ENCODE measurements at places on chromosomes 11 and 22.

DNA sequence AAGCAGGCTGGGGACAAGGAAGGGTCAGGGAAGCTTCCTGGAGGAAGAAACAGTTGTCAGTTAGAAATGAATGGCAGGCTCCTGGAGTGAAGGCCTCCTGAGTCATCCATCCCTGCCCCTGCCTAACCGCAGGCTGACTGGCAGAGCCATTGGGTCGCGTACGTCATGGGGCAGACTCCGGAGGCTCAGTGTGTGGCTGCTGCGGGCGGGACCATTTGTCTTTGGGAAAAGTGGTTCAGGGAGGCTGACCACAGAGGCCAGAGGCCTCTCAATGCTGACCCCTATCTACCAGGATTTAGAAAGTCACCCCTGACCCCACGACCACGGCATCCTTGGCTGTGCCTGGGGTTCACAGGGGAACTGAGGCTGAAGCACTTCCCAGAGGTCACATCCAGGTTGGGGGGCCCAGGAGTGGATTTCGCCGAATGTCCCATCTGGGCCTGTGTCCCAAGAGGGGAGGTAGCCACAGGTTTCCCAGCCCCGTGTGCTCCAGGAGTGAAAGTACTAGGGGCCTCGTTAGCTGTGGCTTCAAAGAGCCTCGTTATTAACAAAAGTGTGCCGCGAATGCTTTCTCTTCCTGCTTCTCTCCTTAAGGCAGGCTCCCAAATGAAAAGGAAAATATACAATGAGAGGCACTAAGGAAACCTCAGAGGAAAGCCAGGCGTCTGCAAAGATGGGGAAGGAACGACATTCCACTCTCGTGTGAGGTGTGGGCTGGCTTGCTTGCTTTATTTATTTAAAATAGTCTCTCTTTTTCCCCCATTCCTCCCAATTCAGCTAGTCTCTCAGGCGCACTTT, 58.9 kb downstream of the FLRT1 start:
- DNase-seq = no peak

GRCh38 chr11:95241681-95242081, 10.7 kb upstream of the SESN3 start:
- no peak for DNase-seq

GRCh38 chr11:803770-804598, 1.0 kb downstream of the PIDD1 start:
- DNase-seq = no peak

GRCh38 chr11:27429761-27430393, 42.7 kb downstream of the LGR4 start:
- DNase-seq = no peak

GRCh38 chr11:61545341-61545740, 35.5 kb downstream of the SYT7 start:
- DNase-seq = no peak

DNA sequence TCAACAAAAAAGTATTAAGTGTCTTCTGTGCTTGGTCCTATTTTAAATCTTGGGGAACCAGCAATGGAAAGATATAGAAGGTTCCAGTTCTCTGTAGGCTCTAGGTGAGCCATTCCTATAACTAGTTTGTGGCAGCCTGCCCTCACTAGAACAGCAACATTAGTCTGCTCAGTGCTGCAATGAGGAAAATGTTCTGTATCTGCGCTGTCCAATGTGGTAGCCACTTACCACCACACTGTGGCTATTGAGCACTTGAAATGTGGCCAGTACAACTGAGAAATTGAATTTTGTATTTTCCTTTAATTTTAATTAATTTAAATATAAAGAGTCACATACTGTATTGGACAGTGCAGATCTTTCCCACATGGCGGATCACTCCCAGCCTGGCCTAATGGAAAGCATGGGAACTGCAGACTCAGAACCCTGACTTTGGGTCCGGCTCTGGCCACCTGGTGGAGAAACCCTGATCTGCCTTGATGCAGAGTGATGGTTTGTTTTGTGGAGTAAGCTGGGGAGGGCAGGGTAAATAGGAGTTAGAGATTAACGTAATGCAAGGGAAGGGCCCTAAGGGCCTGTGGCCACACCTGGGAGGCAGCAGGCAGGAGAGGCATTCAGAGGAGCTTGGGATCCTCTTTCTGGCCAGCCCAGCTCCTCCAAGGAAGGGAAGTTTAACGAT, 101.0 kb downstream of the ME3 start:
- DNase-seq = no peak

DNA sequence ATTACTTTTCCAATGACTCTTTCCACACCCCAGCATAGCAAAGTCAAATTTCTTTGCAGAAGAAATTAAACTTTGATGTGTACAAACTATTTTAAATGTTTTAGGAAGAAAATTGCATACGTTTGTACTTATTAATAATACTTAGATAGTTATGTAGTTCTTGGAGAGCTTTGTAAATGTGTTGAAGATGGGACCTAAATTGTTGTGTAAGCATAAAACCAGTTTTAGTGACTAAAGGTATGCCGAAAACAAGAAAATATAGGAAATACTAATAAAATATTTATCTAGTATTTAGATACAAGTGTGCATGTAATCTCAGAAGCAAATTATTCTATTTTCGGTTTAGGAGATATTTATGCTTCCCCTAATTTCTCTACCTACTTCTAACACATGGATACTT, 4.2 kb upstream of the OR52N4 start:
- DNase-seq = no peak

DNA sequence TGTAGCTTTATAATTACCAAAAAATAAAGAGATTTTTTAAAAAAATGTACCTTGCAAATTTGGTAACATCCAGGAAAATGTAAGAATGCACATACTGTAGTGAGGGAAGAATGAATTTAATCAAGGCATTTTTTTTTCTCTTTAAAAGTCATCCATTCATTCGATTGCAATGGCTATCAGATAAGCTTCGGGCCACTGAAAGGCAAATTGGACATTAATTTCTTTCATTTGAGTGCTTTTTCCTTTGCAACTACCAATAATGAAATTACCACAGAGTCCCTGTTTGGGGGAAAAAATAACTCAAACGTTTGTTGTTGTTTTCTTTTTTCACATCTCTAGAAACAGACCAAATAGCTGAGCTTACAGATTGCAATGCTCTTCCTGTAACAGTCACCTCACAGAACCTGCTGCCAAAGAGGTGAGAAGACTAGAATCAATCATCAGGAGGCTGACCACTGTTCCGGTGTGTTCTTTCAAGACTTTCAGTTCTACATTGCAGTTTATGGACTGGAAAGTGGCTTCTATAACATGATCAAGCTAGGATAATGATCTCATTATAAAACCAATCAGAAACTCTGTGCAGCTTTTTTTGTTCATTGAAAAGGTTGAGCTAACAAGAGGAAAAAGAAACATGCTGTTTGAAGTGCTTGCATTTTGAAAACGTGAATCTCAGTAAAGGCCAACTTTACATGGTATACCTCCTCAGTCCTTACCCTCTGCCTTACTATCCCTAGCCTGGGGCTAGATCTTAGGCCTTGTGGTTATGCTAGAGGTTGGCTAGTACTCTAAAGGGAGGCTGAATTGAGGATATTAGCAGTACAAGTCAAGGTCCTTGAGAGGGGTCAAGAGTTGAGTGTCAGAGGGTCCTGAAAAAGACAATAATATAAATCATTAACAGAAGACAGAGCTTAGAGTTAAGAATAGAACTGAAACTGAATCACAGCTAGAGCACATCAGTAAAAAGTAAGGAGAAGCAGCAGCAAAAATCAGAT, 1276.1 kb downstream of the LRRC4C start:
- DNase-seq = no peak

GRCh38 chr22:38513063-38513462, 7.0 kb upstream of the DDX17 start:
- DNase-seq = no peak

- DNase-seq = no peak
These were observed 2.9 kb upstream of the TEAD1 start for GRCh38 chr11:12671370-12671769.

DNA sequence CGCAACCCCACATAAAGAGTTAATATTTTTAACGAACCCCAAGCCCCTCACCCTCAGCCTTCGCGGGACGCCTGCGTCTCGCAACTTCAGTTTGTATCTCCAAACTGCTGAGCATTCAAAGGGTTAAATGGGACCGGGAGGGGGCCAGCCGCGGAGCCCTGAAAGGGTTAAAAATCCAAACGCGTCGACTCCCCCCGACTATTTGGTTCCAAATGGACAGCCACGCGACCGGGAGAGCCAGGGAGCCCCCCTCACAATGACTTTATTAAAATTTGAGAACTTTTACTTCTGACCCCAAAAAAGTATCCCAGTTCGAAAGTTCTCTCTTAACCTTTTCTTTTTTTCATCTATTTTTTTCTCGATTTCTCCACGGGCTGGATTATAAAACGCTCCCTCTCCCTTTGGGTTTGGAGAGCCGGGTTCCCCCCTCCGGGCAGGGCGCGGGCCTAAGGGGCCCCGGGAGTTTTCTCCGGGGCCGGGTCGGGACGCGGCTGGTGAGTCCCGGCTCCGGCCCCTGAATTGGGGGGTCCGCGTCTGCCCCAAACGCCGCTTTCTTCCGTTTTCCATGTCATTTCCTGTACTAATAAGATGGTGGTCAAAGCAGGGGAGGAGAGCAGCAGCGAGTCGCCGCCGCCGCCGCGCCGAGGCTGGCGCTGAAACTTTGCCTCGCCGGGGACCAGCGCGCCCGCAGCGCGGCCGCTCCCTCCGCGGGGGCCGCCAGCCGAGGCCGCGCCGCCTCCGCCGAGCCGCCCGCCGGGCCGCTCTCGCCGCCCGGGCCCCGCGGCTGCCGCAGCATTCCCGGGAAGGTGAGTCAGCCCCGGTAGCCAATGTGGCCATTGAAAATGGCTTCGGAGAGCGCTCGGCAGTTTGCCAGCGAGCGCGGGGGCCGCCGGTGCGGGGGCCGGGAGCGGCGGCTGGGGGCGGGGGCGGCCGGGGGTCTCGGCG, at the start of gene PRDM11:
Gene PRDM11, plus strand, starts transcription at position 568 of the 945 bp plus-strand sequence. CDS start 35,128 bp downstream, outside the sequence.
- peak; percentile 33 for DNase-seq

GRCh38 chr11:67382276-67383136, 9.1 kb upstream of the CLCF1 start:
- peak; percentile 20 for DNase-seq

- DNase-seq = no peak
These were observed 78.8 kb downstream of the DGCR2 start for GRCh38 chr22:19043121-19044085.

- no peak for DNase-seq
These were observed 3.3 kb upstream of the PPARA start for GRCh38 chr22:46147061-46147460.

Data from amniotic stem cell (primary cell).